ENCODE measurements at places on chromosomes 3 and 15. TPM values are rescaled to one million over a fixed set of nuclear protein-coding genes. Genes with fewer than 3 reads are reported as not detected.

- no peak for DNase-seq
Observed at GRCh38 chr3:177134816-177135210, 62.5 kb downstream of the TBL1XR1 start.

DNA sequence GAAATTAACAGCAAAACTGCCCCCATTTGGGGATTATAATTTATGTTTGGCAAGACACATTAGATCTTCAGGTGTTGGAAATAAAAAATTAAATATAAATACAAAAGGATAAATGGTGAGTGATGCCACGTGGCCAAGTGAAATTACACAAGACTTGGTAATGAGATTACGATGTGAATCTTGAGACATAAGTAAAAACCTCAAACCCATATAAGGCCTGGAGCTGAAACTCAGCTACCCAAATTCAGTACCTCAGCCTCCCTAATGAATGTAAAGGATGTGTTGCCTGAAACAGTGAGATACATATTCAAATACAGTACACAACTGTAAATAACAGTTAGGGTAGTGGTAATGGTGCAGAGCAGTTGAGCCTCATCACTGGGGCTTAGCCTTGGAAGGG lies 1146.6 kb downstream of the OTOL1 start:
- no peak for DNase-seq

Gene RLBP1
- total RNA-seq, result not detected

- DNase-seq, result no peak
Observed at GRCh38 chr15:32646291-32646690, 4.8 kb downstream of the SCG5 start.

DNA sequence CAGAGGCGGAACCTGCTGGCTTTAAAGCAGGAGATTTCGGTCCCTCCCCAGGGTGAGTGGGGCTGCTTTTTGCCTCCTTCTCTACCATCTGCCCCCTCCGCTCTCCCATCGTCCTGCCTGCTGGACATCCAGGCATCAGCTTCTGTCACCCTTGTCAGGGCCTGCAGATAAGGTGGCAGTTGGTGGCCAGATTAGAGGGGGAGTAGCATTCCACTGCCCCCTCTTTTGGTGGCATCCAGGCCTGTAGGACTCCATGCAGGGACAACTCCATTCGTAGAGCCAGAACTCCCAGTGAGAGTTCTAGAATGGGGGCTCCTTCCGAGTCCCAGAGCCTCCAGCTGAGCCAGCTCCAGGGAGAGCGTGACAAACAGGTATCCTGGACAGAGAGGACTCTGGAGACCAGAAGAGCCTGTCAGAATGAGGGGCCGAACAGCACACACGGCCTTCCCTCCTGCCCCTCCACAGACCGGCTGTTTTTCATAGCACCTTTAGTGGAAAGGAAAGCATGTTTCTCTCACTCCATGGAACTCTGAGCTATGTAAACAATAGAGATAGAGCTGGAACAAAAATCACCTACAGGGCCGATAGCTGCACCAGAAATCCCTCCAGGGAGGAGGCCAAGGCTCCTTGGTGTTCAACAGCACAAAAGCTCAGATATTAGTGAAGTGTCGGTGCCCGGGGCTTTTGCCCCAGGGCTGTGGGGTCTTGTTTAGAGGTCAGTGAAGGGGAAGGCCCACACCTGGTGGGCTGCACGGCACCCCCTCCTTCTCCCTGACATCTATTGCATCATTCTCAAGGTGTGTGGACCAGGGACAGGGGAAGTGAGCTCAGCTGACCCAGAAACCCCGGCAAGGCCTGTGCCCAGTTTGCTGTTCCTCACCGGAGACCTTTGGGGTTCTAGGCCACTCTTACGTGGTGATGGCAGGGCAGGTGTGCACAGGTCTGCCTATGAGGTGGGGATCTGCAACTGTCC lies 34.2 kb downstream of the MAGEF1 start:
- DNase-seq, result no peak

DNA sequence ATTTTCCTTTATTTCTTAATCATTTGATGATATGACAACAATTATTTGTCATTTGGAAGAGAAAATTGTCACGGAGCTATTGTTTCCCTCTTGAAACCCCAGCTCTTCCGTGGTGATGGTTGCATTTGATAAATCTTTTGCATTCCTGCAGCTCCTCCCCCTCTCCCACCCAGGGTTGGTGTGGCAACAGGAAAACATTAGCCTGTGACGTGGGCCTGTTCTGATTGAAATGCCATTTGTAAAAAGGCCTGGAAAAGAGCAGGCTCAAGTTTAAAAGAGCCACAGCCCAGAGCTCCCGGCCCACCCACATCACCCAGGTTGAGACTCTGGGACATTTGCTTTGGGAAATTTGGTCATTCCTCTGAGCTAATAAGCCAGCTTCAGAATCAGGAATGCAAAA lies 282.5 kb downstream of the RPLP1 start:
- no peak for DNase-seq

Measured in foreskin keratinocyte (primary cell).